D721Med (cell line): ENCODE measurements at places on chromosomes 4 and X.
A peak's percentile ranks its signal among the peaks of the same experiment; 100 is the strongest.

DNA sequence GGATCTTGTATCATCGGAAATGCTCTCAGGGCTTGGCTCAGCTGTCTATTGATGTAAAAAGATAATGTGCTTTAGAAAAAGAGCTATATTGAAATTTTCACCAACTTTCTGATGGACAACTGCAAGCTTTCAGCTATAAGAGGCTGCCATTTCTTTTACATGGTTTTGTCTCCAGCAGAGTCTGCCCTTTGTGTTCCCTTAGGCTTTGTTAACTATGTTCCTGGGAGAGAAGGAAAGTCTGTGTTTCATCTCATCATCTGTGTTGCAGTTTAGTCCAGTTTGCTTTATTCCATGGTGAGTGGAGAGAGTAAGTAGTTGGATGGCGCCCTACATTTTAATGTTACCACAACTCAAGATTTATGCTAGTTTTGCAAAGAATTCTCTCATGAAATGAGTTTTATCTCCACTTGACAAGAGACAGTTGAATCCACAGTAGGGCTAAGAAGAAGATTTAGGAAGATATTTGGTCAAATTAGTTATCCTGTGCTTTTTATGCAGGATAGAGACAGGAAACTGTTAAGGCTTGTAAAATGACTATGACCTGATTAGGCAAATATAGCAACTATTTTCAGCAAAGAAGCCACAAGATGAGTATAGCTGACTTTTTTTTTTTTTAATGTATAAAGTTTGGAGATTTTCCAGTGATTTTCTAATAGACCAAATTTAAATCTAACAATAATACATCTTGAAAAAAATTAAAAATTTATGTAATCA lies 16.5 kb downstream of the SEPTIN11 start:
- DNase-seq = no peak

DNA sequence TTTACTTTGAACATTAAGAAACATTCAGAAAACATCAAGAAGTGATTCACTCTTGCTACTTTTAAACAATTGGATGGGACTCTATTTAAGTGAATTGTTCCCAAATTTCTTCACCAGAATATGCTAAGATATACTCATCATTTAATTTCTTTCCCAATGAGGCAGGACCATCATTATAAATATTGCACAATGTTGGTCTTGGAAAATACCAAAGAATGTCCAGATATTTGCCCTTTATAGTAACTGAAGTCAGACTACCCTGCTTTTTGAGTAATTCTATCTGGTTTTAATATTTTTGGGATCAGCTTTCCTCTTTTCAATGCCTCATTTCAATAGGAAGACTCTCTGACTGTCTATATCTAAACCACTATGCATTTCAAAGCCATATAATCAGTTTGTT lies 129.4 kb upstream of the TENM3 start:
- DNase-seq = no peak

DNA sequence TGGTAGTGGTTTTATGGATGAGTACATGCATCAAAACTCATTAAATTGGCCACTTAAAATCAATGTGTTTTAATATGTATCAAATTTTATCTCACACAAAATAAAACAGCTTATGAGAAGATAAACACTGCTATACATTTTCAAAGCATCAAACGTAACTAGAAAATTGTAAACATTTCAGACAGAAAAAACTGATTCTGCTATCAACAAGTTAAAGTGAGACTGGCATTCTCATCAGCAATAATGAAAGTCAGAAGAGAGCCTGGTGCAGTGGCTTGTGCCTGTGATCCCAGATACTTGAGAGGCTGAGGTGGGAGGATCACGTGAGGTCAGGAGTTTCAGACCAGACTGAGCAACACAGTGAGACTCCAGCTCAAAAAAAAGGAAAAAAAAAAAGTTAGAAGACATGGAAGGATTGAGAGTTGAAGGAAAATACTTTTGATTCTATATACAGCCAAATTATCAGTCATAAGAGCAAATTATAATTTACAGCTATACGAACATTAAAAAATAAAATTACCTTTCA lies 2.9 kb downstream of the TBCK start:
- no peak for DNase-seq

DNA sequence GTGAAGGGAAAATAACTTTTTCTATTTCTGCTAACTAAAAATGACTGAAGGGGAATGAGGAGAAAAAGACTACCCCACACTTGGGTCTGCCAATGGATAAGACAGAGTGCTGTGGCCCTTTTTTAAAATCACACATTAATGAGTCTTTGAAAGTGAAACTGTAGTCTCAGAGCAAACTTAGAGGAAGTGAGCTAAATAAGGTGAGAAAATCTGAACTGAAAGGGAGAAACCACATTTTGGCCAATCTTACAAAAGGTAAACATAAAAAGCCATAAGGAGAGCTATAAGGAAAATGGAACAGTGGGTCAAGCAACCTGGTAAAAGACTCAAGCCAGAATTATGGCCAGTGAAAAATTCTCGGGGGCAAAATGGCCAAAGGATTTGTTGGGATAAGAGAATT lies 755.1 kb upstream of the IGFBP7 start:
- no peak for DNase-seq

GRCh38 chr4:105107095-105107856 lies 39.4 kb upstream of the TET2 start:
- DNase-seq = no peak

DNA sequence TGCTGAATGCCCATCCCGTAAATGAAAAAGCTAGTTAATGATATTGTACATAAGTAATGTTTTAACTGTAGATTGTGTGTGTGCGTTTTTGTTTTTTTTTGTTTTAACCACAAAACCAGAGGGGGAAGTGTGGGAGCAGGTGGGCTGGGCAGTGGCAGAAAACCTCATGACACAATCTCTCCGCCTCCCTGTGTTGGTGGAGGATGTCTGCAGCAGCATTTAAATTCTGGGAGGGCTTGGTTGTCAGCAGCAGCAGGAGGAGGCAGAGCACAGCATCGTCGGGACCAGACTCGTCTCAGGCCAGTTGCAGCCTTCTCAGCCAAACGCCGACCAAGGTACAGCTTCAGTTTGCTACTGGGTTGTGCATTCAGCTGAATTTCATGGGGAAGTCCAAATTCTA lies at the start of gene SPP1:
SPP1 (plus strand) TSS at position 249 of the 400 bp plus-strand sequence. CDS start 1,182 bp downstream, outside the sequence.
- DNase-seq = no peak

DNA sequence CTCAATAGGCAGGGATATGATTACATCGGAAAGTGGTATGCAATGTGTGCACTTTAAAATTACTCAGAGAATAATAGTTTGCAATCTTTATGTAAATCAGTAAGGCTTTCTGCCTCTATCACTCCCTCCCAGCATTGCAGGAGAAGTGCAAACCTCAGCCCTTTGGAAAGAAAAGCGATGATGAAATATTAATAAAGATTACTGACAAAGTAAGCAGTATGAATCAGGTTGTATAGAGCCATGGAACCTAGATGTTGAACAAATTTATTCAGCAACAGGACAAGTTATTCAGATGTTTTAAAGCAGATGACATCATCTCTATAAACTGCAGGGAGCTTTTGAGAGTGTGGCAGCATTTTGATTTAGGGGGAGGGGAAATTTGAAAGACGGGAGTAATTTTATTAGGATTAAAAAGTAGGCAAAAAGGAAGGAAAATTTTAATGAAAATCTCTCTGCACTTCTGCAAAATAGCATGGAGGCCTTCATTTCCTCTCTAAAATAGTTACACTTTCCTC lies 631.7 kb upstream of the GRIA3 start:
- no peak for DNase-seq

DNA sequence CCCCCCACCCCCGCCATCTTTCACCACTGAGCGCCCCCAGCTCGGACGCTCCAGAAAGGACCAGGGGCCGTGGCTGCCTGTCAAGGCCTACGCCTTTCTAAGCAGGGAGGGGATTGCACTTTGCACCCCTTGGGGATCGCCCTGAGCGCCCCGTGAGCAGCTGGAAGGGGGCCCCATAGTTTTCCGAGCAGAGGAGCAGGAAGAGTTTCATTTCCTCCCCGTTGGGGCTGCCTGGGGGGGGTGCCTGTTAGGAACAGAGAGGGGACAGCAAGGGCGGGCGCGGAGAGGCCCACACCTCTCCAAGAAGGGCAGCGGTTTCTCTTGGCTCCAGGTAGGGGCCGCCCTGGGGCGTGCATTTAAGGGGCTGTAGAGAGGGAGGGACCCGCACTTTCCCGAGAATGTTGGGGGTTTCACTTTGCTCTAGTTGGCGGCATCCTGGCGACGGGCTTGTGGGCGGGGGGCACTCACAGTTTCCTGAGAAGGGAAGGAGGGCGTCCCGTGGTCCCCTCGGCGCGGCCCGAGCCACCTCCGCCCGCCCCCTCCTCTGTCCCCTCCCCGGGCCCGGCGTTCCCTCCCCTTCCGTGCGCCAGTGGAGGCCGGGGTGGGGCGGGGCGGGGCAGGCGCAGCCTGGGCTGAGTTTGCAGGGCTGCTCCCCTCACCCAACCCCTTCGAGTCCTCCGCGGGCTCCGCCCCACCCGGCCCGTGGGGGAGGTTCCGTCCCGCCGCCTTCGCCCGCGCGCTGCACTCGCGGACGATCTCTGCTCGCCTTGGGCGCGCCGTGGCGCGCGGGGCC lies 82.3 kb upstream of the CD99 start:
- peak; percentile 56 for DNase-seq

GRCh38 chr4:139921429-139922184 lies 232.4 kb downstream of the MAML3 start:
- no peak for DNase-seq

DNA sequence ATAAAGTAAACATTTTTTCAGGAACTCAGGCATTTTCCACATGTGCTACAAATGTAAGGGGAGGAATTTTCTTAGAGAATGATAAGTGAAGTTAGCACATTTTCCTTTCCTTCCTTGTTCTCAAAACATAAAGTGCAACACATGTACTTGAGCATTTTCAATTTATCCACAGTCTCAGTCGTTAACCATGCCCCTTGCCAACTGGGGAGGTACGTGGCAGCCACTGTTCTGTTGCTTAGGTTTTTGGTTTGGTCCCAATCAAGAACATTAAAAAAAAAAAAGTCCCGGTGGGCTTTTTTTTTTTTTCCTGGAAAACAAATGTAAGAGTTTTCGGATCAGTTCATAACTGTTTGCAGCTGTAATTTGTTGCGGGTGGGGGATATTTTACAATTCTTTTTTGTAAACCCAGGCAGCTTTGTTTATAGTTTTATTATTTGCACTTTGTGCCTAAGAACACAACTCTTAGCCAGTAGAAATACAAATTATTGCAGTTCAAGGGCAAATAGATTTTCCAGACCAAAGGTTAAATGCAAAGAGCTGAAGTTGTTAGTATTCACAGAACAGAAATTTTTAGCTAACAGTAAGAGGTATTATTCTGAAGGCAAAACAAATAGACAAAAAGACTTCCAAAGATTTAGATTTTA lies 112.1 kb upstream of the NAP1L5 start:
- no peak for DNase-seq
